ENCODE measurements at places on chromosomes 11 and 22.

GRCh38 chr11:65883058-65883761 is 3.6 kb downstream of the CTSW start:
- no peaks in the 10 kb centered on the region for H3K27me3 ChIP-seq
- no peak overlapping the region for H3K27ac ChIP-seq
- no peak for DNase-seq
- H3K4me3 ChIP-seq: no peak overlapping the region

GRCh38 chr22:43969989-43970755 is 14.9 kb downstream of the SAMM50 start:
- H3K27ac ChIP-seq: no peak overlapping the region
- H3K36me3 ChIP-seq: peaks cover 45% of the 10 kb centered on the region
- DNase-seq: no peak
- H3K4me3 ChIP-seq: no peak overlapping the region
- peaks cover 5% of the 10 kb centered on the region for H3K4me1 ChIP-seq
- no peaks in the 10 kb centered on the region for H3K27me3 ChIP-seq

DNA sequence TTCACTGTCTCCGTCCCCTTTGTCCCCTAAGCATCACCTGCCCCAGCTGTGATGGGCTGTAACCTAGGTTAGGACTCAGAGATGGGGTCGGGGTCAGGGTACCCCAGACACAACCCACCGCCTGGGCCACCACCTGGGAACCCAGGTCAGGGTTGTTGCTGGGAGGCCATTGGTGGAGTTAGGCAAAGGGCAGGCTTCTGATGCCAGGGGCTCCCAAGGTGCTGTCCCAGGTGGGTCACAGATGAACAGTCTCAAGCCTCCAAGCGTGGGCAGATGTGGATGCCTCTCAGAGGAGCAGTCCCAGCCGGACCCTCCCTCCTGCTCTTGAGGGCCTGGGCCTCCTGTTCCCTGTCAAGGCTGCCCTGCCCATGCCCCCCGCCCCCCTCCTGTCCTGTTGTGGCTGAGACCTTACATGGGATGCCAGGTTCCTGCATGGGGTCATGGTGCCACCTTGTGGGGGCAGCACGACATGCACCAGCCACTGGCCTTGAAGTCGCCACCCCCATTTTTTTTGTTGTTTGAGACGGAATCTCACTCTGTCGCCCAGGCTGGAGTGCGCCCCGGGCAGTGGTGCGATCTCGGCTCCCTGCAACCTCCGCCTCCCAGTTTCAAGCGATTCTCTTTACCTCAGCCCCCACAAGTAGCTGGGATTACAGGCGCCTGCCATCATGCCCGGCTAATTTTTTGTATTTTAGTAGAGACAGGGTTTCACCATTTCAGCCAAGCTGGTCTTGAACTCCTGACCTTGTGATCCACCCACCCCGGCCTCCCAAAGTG is 12.1 kb downstream of the GATD1 start:
- peaks cover 34% of the 10 kb centered on the region for H3K36me3 ChIP-seq
- no peaks in the 10 kb centered on the region for H3K27me3 ChIP-seq
- H3K4me3 ChIP-seq: no peak overlapping the region
- no peak for DNase-seq

DNA sequence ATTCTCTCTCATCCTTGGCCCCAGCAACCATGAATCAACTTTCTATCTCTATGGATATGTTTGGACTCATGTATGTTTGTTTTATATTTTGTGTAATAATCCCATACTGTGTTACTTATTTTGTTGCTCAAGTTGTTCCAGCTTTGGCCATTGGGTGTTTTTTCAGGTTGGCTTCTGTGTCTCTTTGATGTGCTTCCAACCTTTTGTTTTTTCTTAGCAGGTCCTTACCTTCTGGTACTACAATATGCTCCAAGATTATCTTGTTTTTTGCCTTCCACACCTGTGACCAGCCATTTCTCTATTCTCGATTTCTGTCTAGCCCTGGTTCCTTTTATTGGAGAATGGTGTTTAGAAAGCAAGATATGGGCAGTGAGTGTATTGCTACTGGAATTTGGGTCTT is 14.2 kb downstream of the GVQW3 start:
- no peak for DNase-seq
- H3K27ac ChIP-seq: no peak overlapping the region
- no peaks in the 10 kb centered on the region for H3K36me3 ChIP-seq
- H3K4me1 ChIP-seq: peaks cover 9% of the 10 kb centered on the region
- H3K4me3 ChIP-seq: no peak overlapping the region
- no peaks in the 10 kb centered on the region for H3K27me3 ChIP-seq

DNA sequence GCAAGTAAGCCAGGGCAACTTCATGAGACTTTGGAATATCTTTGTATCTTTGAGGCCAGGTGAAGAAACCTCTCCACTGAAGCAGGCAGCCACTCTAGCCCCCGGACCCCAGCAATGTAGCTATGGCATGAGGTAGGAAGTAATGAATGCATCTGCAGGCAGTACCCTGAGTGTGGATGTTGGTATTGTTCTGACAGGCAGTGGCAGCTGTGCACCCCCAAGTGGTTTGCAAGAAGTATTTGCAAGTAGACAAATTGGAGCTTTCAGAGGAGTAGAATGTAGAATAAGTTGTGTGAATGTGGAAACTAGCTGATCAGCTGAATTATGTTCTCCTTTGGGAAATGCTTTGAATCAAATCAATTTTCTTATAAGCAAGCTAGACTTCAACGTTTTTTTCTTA is 194.4 kb upstream of the PGR start:
- H3K4me1 ChIP-seq: no peaks in the 10 kb centered on the region
- no peaks in the 10 kb centered on the region for H3K36me3 ChIP-seq
- no peaks in the 10 kb centered on the region for H3K27me3 ChIP-seq
- H3K27ac ChIP-seq: no peak overlapping the region

DNA sequence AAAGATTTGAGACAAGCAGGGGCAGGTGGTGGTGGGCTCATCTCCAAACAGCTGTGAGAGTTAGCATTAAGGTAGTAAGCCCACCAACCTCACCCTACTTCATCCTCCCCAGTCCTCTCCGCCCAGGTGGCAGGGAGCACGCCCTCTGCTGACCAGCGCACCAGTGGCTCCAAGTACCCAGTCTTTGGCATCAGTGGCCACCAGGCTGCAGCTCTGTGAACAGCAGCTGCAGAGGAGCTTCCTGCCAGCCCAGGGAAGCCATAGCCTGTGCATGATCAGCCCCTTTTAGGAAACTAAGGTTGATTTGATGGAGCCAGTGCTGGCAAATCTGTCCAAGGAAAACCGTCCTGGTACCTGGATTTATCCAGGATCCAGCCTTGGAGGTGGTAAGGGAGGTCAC is 21.7 kb downstream of the CAVIN3 start:
- H3K27ac ChIP-seq: no peak overlapping the region
- no peak overlapping the region for H3K4me3 ChIP-seq
- H3K36me3 ChIP-seq: no peaks in the 10 kb centered on the region
- no peaks in the 10 kb centered on the region for H3K4me1 ChIP-seq
- DNase-seq: no peak

DNA sequence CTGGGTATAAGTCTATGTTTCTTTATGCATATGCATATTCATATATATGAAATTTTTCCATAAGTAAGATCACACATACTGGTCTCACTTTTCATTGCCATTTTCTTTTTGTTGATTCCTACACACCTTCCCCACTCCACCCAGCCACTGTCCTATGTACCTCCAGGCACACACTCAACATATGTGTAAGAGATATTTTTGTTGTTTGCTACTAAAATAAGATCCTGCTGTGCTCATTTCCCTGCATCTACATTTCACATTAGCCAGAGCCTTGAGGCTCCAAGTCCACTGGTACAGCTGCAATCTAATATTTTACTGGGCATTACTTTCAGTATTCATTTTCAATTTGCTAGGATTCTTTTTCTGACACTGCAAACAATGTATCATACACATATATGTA is 8.1 kb upstream of the KRTAP5-10 start:
- H3K4me3 ChIP-seq: no peak overlapping the region
- H3K36me3 ChIP-seq: no peaks in the 10 kb centered on the region
- H3K4me1 ChIP-seq: no peaks in the 10 kb centered on the region

DNA sequence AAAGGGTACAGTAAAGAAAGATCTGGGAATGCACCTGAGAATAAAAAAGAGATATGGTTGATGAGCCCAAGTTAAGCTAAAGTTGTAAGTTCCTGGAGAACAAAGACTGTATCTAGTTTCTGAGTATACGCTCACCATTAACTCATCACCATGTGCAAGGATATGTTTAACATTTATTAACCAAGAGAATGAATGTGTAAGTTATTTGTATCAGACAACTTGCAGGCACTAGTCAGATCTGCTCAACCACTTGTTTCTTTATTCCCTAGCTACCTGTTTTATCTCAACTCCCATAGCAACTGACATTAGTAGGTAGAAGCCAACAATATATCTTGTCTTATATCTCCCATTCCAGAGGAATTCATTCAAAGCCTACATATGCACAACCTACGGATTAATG is 74.9 kb upstream of the KCNA4 start:
- H3K27ac ChIP-seq: no peak overlapping the region
- H3K4me3 ChIP-seq: no peak overlapping the region
- H3K36me3 ChIP-seq: no peaks in the 10 kb centered on the region
- no peaks in the 10 kb centered on the region for H3K27me3 ChIP-seq
- DNase-seq: no peak
- H3K4me1 ChIP-seq: no peaks in the 10 kb centered on the region

- H3K4me1 ChIP-seq: peaks cover 1% of the 10 kb centered on the region
- H3K4me3 ChIP-seq: no peak overlapping the region
- peaks cover 13% of the 10 kb centered on the region for H3K27me3 ChIP-seq
- DNase-seq: no peak
- peaks cover 9% of the 10 kb centered on the region for H3K36me3 ChIP-seq
Measured at GRCh38 chr11:45232341-45233080, 53.6 kb downstream of the SYT13 start.

DNA sequence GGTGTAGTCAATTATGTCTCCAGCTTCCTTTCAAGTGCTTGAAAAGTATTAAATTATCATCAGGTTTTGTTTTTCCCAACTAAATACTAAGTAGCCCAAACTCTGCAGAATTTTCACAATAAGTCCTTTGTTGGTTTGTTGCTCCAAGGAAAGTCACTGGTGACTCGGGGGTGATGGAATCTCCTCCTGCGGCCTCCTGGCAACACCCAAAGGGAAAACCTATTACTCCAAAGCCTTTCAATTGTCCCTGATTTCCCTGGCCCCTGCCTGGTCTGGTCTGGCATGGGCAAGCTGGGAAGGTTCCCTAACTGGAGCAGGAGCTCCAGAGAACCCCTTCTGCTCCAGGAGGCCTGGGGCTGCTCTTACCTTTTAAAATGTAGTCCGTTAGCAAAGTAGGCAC is 47.9 kb downstream of the FEZ1 start:
- no peak for DNase-seq
- H3K36me3 ChIP-seq: no peaks in the 10 kb centered on the region
- no peak overlapping the region for H3K4me3 ChIP-seq
- peaks cover 33% of the 10 kb centered on the region for H3K27me3 ChIP-seq
- H3K4me1 ChIP-seq: peaks cover 3% of the 10 kb centered on the region
- H3K27ac ChIP-seq: no peak overlapping the region

- DNase-seq: no peak
- no peaks in the 10 kb centered on the region for H3K36me3 ChIP-seq
- H3K4me1 ChIP-seq: peaks cover 37% of the 10 kb centered on the region
- no peak overlapping the region for H3K4me3 ChIP-seq
Measured at GRCh38 chr11:332651-333480, 12.2 kb upstream of the IFITM3 start.

- no peaks in the 10 kb centered on the region for H3K36me3 ChIP-seq
- DNase-seq: no peak
- H3K4me1 ChIP-seq: no peaks in the 10 kb centered on the region
- H3K4me3 ChIP-seq: no peak overlapping the region
- H3K27ac ChIP-seq: no peak overlapping the region
Measured at GRCh38 chr11:103940551-103940950, 95.9 kb upstream of the DDI1 start.

DNA sequence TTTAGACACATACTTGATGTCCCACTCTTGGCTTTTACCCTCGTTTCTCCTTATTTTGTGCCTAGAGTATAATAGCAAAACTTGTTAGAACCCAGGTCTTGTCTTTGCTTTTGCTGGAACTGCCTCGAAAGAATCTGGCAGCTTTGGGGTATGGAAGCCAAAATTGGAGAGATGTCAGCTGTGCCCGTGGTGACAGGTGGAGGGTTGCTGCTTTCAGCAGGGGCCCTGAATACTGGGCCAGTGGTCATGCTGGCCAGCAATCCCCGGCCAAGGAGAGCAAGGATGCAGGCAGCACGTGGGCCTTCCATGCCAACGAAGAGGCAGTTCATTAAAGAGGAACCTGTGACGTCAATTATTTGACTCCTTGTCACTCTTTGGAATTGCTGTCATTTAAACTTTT is 181.1 kb downstream of the HIPK3 start:
- peaks cover 9% of the 10 kb centered on the region for H3K27me3 ChIP-seq
- H3K4me1 ChIP-seq: no peaks in the 10 kb centered on the region
- DNase-seq: no peak
- H3K36me3 ChIP-seq: no peaks in the 10 kb centered on the region
- no peak overlapping the region for H3K4me3 ChIP-seq
- H3K27ac ChIP-seq: no peak overlapping the region

- no peak overlapping the region for H3K4me3 ChIP-seq
- no peak overlapping the region for H3K27ac ChIP-seq
- DNase-seq: no peak
- H3K36me3 ChIP-seq: no peaks in the 10 kb centered on the region
- no peaks in the 10 kb centered on the region for H3K4me1 ChIP-seq
Measured at GRCh38 chr22:49107961-49108530, 719.6 kb downstream of the BRD1 start.

DNA sequence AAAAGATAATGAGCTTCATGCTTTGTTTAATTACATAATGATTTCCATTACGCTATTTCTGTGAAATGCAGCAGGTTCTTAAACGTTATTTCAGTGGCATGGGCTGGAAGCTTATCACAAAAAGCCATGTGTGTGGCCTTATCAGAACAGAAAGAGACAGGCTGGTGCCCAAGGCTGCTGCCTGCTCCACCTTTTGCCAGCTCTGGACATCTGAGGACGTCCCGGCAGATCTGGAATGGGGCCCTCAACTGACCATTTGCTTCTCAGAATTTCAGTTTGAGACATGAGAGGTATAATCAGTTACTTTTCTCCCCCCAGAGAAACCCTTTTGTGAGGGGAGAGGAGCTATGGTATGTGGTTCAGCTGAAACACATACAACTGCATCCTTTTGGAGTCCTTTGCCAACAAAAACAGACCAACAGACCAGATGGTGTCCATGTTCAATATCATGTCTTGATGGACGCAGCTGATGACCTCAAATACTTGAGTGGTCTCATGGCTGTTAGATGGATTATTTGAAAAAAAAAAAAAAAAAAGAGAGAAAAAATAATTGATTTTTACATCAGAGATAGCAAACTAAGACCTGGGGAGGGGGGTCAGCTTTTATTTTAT is 8.6 kb downstream of the CDPF1 start:
- no peaks in the 10 kb centered on the region for H3K27me3 ChIP-seq
- H3K27ac ChIP-seq: no peak overlapping the region
- no peak for DNase-seq
- peaks cover 14% of the 10 kb centered on the region for H3K36me3 ChIP-seq

DNA sequence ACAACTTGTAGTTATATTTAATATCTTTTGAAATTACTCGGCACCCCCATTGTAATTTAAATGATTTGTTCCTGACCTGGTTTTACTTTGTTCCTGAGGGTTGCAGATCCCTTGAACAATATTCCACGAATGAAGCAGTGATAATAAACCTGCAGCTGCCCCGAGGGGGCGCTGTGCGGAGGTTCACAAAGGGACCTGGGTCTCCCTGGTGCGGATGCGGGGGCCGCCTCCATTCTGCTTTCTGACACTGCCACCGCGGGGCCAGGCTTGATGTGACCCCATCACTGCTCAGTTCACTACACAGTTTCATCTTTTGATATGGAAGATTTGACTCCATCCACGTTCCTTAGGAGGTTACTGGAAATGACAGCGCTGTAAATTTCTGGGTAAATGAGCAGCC is 62.9 kb upstream of the PRODH start:
- no peaks in the 10 kb centered on the region for H3K4me1 ChIP-seq
- peaks cover 23% of the 10 kb centered on the region for H3K27me3 ChIP-seq
- no peaks in the 10 kb centered on the region for H3K36me3 ChIP-seq
- no peak for DNase-seq
